ENCODE measurements at places on chromosomes 16 and 17. TPM values are rescaled to one million over a fixed set of nuclear protein-coding genes. Genes with fewer than 3 reads are reported as not detected.

- peak; percentile 87 for DNase-seq
Observed at GRCh38 chr17:41521574-41522261, 3.0 kb upstream of the KRT15 start.

The KCNG4 gene
- not detected for polyA plus RNA-seq

The TNFSF13 gene
- polyA plus RNA-seq: 2.0 TPM

The PLLP gene
- polyA plus RNA-seq: 0.46 TPM

The NUP85 gene
- 44.0 TPM for polyA plus RNA-seq

DNA sequence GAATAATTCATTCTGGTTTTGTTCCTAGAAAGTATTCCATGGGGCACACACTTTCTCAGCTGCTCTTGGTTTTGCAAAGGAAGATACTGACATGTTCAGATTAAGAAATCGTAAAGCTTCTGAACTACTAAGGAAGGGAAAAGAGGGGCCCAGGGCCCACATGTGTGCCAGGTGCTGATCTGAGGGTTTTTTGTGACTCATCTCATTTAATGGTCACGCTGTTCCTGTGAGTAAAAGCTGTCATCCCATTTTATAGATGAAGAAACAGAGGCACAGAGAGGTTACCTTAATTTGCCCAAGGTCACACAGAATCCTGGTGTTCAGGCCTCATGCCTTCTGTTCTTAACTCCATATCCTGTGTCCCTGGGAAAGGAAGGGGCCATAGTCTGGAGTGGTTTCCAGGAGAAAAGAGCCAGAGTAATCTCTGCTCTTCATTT lies 113.2 kb downstream of the MSI2 start:
- DNase-seq: no peak
